Dermis microvascular lymphatic vessel endothelial cell (primary cell): ENCODE measurements at places on chromosomes 16 and 17. TPM values are rescaled to one million over a fixed set of nuclear protein-coding genes. Genes with fewer than 3 reads are reported as not detected.

- DNase-seq, result peak; percentile 80
Observed at GRCh38 chr17:75589012-75589918, 1.7 kb downstream of the MYO15B start.

GRCh38 chr16:53132406-53132805, 77.6 kb downstream of the CHD9 start:
- no peak for DNase-seq

DNA sequence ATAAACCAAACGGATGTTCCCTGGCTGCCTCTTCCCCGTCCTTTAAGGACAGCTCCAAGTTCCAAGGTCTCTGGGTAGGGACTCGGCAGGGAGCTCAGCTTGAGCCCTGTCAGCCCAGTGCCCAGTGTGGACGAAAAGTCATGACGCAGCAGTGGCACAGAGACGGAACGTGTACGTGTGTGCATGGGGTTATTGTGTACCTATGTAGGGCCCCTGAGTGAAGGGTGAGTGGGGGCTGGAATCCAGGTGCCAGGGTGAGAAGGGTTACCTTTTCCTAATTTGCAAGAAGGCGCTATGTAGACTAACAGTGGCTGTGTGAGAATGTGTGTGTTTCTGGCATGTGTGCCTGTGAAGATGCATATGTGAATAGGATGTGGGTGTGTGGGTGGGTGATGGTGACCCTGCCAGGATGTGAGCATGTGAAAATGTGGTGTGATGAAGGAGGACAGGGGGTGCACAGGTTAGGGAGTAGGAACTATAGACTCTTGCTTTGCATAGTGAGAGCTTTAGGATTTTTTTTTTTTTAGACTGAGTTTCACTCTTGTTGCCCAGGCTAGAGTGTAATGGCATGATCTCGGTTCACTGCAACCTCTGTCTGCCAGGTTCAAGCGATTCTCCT, 6.0 kb downstream of the SCN4A start:
- DNase-seq, result no peak

- DNase-seq, result no peak
Observed at GRCh38 chr16:82899731-82900450, 273.1 kb downstream of the CDH13 start.

GRCh38 chr17:37317867-37318266, 57.9 kb upstream of the C17orf78 start:
- no peak for DNase-seq

GRCh38 chr17:76643553-76644148, at the start of gene ST6GALNAC1:
Gene ST6GALNAC1, minus strand, starts transcription at chr17:76643757. Its CDS starts 119 bp downstream, at chr17:76643638.
- peak; percentile 14 for DNase-seq

DNA sequence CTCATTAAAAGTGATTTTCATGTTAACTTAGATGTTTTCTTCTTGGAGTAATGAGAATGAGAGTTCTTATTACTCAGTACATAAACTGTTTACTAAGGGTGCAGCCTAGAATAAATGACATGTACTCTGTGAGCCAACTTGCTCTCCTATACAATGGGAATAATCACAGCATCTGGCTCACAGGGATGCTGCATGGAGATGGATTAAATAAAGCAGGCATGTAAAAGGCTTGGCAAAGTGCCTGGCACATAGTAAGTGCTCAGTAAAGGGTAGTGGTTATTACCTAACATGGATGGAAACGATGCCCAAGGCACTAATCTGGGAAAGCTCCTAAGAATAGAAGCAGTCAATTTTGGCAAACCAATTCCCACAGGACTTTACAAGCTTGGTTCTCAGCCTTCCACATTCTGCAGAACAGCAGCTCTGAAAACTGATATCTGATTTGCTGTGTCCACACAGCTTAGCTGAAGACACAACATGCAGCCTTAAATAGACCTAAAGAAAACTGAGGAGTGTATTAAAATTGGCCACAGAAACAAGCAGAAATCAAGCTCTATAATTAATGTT, 176.1 kb downstream of the ABCC12 start:
- DNase-seq, result no peak

DNA sequence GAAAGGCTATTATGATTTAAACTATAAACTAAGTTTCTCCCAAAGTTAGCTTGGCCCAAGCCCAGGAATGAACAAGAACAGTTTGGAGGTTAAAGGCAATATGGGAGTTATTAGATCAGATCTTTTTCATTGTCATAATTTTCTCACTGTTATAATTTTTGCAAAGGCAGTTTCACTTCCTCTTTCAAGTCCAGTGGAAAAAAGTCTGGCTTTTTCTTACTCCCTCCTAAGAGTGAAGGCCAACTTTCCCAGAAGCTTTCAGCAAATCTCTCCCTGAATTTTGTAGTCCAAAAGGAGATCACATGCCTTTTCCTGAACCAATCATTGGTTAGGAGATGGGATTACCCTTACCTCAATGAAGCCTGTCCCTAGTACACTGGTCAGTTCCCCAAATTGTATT, 9.1 kb upstream of the BLMH start:
- DNase-seq, result no peak

DNA sequence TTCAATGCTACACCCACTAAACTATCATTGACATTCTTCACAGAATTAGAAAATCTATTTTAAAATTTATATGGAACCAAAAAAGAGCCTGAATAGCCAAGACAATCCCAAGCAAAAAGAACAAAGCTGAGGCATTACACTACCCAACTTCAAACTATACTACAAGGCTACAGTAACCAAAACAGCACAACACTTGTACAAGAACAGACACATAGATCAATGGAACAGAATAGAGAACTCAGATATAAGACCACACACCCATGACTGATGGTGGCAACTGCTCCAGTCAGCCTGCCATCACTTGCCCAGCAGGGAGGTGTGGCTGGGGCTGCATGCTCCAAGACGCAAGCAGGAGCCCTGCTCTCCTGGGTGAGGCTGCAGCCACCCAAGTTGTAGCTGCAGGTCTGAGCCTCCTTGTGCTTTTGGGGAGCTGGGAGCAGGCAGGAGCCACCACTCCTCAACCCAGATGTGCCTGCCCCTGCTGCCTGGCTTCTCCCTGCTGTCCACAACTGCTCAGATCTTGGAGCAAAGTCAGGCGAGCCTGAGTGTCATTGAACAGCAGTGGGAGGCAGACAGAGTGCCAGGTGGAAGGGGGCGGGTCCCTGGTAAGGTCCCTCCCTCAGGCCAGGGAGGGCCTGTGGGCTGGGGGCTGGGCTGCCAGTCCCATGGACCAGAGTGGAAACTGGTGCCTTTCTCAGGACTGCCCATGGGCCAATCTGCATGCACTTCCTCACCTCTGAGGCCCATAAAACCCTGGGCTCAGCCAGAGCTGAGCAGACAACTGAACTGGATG, 24.7 kb downstream of the SSH2 start:
- no peak for DNase-seq

- peak; percentile 99 for DNase-seq
Observed at GRCh38 chr17:65057531-65058090, 1.1 kb upstream of the GNA13 start.

DNA sequence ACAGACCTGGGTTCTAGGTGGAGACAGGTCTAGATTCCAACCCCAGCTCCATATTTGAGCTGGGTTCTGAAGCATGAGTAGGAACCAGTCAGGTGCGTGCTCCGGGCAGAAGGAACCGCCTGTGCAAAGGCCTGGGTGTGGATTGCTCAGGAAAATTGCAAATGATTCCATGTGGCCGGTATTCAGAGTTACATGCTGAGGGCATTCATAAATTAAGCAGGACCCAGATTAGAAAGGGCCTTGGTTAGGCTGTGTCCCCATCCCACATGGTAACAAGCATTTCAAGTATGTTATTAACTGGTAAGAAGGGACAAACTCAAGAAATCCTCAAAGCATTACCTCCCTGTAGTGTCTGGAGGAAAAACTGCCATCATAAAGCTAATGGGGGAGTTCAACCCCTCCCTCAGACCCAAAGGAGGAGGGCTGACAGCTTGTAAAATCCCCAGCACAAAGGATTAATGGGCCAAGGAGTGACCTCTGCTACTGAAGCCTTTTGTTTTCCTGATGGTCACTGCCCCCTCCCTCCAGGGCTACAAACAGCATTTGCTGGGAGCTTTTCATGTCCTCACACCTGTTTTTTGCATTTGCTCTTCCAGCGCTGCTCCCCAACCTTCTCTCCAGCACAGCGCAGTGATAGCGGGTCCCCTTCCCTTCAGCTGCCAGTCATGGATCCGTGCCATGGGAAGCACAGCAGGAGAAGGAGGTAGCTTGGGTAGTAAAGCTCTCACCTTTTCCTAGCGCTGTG, 218.0 kb downstream of the C16orf95 start:
- no peak for DNase-seq

DNA sequence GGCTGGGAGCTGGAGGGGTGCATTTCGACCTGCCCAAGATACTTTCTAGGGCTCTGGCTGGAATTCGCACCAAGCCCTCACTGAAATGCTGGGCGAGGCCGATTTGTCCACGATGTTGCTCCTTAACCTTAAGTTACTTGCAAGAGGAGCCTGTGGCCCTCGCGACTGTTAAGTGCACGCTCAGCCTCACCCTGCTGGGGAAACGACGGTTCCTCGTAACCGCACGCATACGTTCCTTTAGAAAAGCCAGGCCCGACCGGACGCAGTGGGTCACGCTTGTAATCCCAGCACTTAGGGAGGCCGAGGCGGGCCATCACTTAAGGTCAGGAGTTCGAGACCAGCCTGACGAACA, 607 bp upstream of the NCOR1 start:
- DNase-seq, result no peak

TCAP gene
- 0.26 and 0.51 TPM in 2 replicates for total RNA-seq

SCNN1B gene
- total RNA-seq, result 3.0 and 9.5 TPM in 2 replicates

GRAP gene
- 152 and 398 TPM in 2 replicates for total RNA-seq

GJD3 gene
- total RNA-seq, result 1.8 and 3.7 TPM in 2 replicates

TRPV2 gene
- total RNA-seq, result 23.2 and 36.8 TPM in 2 replicates

CAPN15 gene
- 18.9 and 31.5 TPM in 2 replicates for total RNA-seq

DOC2B gene
- total RNA-seq, result 10.5 and 28.8 TPM in 2 replicates

LLGL2 gene
- total RNA-seq, result 12.6 and 13.9 TPM in 2 replicates

TVP23C gene
- 9.9 and 10.3 TPM in 2 replicates for total RNA-seq
